ENCODE measurements at places on chromosomes 1 and 21.
A peak's percentile ranks its signal among the peaks of the same experiment; 100 is the strongest.

- DNase-seq = no peak
These were observed 534.2 kb upstream of the PLXNA2 start for GRCh38 chr1:208778417-208778816.

DNA sequence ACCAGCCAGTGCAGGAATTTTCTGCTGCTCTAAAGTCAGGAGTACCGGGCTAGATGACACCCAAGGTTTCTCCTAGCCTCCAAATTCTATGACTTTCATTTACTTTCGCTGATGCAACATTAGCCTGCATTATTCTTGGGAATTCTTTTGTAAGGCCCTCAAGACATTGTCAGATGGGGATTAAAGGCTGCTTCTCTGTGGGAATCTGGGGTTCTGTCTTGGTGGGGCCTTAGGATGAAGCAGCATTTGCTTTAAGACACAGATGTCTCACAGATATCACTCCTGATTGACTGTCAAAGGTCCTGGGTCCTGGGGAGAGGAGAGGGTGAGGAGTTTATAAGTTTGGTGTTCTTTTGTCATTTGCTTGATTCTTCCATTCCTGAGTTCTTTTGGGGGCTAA lies 11.6 kb downstream of the PKP1 start:
- DNase-seq = no peak

DNA sequence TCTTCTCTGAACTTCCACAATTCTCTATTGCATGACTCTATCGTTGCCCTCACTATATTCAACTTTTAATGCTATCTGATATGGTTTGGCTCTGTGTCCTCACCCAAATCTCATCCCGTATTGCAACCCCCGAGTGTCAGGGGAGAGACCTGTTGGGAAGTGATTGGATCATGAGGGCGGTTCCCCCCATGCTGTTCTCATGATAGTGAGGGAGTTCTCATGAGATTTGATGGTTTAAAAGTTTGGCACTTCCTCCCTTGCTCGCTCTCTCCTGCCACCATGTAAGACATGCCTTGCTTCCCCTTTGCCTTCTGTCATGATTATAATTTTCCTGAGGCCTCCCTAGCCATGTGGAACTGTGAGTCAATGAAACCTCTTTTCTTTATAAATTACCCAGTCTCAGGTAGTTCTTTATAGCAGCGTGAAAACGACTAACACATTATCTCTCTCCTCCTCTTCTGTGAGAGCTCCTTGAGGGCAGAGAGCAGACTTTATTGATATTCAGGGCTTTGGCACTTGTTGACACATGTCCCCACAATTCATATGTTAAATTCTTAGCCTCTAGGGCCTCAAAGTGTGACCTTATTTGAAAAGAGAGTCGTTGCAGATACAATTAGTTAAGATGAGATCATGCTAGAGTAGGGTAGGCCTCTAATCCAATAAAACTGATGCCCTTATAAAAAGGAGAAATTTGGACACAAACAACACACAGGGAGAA lies 52.1 kb downstream of the ADCY10 start:
- DNase-seq = no peak

GRCh38 chr21:22250355-22250754 lies 1252.1 kb downstream of the NCAM2 start:
- DNase-seq = peak; percentile 28

DNA sequence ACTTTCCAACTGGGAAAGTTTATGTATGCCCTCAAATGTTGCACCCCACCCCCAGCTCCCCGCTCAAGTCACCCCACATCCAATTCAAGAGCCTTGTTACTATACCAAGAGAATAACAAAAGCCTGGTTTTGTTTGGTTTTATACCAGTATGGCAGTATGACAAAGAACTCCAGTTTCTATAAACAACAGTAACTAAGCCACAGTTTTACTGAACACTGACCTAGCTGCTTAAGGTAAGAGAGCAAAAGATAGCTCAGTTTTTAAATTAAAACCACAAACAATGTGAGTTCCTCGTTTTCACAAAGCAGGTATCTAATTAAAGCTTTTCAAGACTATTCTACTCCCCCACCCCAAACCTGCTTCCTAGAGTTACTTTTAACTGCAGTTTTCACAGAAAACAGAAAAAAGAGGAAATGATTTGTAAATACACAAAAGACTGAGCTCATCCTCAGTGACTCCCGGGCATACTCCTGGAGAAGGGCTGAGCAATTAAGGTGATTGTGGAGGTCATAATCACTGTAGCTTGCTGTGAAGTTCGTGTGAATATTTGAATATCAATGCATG lies 59.3 kb upstream of the LHX8 start:
- DNase-seq = no peak

GRCh38 chr1:107559881-107560280 lies 405.1 kb downstream of the VAV3 start:
- DNase-seq = no peak

DNA sequence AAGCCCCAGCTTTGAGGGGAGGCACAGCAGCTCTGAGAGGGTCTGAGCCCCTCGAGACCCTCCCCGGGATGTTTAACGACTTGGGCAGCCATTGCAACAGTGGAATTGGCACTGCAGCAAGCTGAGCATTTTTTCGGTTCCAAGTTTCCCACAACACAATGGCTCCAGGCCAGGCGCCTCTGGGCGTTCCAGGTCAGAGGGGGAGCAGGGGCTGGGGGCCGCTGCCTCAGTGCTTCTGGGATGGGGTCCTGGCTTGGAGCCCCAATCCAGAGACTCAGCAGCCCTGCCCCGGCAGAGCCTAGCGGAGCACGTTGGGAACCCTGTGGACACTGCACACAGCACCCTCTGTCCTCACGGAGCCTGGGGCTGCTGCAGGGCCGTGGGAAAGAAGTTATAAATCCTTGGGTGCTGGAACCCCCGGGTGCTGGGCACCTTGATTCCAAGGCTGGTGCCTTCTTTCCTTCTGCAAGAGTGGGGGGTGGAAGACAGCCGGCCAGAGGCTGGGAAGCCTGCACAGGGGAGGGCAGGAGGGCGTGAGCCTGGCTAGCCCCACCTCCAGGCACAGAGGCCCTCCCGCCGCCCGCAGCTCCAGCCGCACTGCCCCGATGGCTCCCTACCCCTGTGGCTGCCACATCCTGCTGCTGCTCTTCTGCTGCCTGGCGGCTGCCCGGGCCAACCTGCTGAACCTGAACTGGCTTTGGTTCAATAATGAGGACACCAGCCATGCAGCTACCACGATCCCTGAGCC lies 50.1 kb downstream of the COL18A1 start:
- no peak for DNase-seq

DNA sequence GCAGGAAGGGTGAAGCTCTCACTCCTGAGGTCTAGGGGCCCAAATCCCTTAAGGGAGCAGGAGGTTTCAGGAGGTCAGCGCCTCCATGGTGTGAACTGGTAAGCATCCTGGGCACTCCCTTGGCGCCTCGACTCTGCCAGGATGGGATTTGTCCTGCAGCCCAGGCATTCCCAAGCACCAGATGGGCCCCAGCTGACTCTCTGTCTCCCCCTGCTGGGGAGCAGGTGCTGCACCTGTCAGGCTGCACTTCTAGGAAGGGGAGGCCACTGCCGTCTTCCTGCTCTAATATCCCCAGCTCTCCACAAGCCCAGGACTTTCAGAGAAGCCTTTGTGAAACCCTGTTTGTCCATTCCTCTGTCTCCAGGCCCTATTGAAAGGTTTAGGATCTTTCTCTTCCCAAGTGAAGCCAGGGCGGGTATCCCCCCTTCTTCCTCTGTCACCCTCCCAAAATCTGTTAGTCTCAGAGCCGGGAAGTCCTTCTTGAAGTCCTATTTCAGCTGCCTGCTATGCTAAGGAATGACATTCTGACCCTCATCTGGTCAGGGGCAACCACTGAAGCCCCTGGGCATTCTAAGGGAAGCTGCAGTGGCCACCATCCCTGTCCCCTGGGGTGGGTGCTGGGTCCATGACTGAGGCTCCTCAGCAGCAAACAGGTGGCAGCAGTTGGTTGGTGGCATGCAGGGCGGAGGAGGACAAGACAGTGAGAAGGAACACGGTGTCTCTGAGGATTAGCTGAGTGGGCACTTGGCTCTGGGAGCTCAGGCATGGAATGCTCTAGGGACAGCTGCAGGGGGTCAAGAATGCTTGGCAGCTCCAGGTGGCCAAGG lies 3.2 kb downstream of the MYBPH start:
- peak; percentile 64 for DNase-seq

DNA sequence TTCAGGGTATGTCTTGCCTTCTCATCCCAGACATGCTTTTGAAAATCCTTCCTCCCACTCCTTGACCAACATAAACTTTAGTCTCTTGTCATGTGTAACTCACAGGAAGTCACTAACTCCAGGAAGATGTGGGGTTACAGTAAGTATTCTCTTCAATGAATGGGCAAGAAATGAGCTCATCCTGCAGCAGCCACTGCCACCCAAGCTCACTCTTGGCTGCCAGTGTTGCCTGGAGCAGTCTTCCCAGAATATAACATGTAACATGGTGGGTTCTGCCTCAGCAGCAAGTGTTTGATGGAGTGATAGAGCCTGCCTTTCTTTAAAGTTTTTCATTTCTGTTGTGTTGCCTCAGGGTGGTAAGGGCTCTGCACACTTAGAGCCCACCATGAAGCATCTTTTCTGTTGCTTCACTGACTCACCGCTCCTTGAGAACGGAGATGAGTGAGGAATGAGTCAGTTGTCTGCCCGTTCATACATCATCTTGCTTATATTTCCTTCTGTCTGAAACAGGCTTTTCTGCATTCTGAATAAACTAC lies 187.0 kb downstream of the TPR start:
- DNase-seq = peak; percentile 50

GRCh38 chr1:42081475-42081874 lies 71.7 kb upstream of the GUCA2B start:
- DNase-seq = no peak

GRCh38 chr1:30957560-30958222 lies 49.1 kb upstream of the SDC3 start:
- DNase-seq = no peak

DNA sequence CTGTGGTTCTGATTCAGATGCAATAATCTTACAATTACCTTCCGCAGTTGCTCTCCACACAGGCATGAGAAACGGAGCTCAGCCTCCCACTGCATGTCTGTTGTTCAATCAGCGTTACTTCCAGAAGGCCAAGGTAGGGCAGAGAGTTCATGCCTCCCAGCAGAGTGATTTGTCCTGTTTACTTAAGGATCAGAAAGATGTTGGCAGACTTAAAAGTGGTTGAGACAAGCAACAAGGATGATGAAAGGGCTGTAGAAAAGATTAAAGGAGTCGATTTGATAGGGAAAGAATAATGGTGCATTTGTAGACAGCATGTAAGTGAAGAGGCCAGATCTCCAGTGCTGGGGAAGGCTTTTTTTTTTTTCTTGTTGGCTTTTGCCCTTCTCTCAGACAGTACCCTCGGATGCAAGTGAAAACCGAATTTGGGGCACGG lies 26.6 kb downstream of the ARMH1 start:
- DNase-seq = no peak

- DNase-seq = no peak
These were observed 59.0 kb upstream of the IPO9 start for GRCh38 chr1:201769966-201770365.

DNA sequence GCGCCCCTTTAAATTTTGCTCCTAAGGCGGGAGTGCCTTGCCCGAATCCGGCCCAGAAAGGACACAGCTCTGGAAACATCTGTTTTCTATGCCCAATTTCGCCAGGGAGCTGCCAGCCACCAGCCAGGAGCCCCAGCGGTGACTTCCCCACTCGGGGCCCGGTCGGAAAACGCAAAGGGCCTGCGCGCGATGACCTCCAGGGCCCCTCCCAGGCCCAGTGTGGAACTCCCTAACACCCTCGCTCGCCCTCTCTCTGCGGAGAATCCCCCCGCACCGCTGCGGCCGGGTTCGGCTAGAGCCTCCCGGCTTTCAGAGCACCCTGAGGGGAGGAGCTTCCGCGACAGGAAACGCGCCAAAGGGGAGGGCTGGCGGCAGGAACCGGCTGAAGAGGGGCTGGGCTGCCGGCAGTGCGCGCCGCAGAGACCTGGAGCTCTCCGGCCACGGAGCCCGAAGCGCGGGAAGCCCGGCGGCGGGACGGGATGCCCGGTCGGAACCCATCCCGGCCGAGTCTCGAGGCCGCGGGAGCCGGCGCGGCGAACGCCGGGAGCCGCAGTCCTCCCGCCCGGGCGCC lies 505 bp downstream of the CLSPN start:
- DNase-seq = peak; percentile 92

GRCh38 chr1:30757352-30758120 lies at the start of gene LAPTM5:
TSS of gene LAPTM5 (minus strand) at chr1:30757774. CDS start at chr1:30757745, 29 bp downstream.
- peak; percentile 73 for DNase-seq

DNA sequence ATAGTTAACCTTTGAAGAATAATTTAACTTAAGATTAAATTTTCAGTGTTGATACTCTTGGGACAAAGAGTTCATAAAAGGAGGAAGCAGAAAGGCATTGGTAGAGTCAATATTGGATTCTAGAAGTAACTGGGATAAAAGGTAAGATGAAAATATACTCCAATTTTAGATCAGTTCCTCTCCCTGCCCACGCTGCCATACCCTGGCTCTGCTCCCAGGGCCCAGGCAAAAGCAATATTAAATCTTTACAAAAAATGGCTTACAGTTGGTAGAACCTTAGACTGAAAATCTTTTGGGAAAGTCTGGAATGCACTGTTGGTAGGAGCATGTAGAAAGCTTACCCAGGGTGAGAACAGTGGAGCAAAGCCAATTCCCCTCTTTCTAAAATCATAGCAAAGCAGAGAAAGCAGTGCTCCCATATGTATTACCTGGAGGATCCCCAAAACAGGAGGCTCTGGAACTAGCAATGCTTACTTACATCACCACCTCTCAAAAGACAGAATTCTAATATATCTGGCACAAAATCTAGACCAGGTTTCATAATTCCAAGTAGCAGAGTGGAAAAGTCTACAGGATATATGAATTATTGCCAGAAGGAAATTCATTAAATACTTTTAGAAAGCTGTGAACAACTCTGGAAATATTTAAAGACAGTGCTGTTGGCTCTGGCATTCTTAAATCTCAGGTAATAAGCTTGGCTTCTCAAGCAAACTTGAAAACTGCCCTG lies 24.5 kb downstream of the KIAA0319L start:
- DNase-seq = no peak

DNA sequence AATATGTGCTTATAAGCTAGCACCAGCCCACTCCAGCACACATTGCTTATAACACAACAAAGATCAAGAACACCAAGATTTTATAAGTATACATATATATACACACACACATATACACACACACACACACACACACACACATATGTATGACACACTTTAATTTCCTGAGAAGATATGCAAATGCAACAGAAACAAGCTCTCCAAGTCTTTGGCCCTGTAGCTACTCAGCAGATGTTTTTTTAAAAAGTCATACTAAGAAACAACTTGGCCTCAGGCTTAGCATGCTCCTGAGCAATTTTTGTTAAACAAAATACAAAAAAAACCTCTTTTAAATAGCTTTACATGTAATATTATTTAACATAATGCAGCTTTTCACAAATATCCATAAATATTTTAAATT lies 11.1 kb downstream of the TNFSF18 start:
- DNase-seq = no peak

- no peak for DNase-seq
These were observed 34.4 kb downstream of the CAPZB start for GRCh38 chr1:19450811-19451515.

- no peak for DNase-seq
These were observed 19.5 kb downstream of the JAM2 start for GRCh38 chr21:25658427-25659035.

All from activated CD4-positive, alpha-beta T cell treated with anti-CD3 and anti-CD28 coated beads, Interleukin-10, Interleukin-2, amounts not matched to agents 100 ng/mL and 50 ng/mL, durations not matched to agents 16 hours and 8 hours (primary cell).